ENCODE measurements at places on chromosomes 2 and 18.

DNA sequence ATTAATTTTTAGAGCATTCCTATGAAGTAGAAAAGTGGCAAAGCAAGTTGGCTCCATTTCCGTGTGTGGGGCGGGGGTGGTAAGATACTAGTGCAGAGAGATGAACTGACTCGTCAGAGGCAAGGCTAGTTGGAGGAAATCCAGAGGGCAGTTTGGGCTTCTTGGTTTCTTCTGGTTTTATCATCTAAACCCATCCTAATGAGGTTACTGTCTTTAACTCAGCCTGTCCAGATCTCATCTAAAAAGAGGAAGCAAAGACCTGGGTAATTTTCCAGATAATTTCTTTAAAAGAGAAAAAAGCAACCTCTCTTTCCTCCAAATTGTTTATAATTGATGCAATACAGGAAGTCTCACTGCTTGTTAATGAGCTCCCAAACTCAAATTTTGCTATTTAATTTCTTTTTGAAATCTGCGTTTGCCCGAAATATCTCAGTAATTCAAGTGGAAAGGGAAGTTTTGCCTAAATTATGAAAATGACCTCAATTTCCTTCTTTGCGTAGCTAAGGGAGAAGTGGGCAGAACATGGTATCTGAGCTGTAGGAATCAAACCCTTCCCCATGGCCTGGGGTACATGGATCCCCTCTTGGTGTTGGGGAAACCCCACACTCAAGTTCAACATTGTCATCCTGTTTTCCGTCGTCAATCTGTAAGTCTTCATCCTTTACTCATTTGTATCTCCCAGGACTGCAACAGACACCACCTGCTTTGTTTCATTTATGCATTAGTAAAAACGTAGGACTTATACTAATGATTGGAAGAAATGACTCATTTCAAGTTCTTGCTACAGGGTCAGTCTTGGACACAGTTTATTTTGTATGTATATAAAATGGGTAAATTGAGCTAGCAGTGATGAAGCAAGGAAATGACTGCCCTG, 89.1 kb upstream of the KLF7 start:
- peak; percentile 28 for DNase-seq

DNA sequence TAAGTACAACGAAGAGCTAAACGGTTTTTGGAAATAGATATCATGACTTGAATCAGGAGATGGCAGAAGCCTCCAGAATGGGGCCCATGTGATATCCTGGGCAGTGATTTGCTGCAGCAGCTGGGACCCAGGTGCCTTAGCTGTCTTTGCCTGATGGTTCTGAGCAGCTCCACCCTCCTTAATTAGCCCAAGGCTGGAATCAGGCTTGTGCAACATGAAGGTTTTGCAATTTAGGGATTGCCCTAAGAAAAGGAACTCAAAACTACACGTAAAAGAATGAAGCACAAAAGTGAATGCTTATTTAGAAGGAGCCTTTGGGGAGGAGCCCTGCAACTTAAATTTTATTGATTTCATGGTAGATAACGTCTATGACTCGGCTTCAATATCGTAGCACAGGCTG, 17.3 kb upstream of the CNDP2 start:
- no peak for DNase-seq

DNA sequence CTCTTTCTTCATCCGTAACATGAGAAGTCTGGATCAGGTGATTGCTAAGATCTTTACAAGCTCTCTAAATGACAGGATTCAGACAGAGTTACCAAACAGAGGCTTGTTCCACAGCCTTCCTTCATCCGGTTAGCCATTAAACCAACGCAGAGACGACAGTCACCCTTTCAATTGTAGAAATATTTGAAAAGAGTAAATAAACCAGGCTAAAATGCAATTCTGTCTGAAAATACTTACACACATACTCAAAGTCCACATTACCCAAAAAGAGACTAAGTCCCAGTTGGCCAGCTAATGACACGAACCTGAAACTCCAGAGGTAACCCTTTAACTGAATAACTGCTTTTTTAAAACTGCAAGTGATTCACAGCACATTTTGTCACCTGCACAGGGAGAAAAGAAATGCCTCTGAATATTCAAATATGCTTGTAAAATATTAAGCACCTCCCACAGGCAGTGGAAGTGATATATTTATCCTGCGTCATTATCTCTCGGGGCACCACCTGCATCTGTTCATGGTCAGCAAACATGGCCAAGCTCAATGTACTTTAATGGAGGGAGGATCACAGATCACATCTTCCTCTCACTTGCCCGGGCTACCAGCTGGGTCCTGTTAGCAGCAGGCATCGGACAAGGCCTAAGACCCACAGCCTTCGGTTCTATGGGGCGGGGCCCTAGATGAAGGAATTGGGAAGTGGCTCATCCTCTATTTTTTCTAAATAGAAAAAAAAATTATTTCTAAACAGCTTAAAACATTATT, 38.8 kb upstream of the DNER start:
- no peak for DNase-seq

GRCh38 chr2:103669531-103669930, 907.7 kb downstream of the TMEM182 start:
- peak; percentile 68 for DNase-seq

DNA sequence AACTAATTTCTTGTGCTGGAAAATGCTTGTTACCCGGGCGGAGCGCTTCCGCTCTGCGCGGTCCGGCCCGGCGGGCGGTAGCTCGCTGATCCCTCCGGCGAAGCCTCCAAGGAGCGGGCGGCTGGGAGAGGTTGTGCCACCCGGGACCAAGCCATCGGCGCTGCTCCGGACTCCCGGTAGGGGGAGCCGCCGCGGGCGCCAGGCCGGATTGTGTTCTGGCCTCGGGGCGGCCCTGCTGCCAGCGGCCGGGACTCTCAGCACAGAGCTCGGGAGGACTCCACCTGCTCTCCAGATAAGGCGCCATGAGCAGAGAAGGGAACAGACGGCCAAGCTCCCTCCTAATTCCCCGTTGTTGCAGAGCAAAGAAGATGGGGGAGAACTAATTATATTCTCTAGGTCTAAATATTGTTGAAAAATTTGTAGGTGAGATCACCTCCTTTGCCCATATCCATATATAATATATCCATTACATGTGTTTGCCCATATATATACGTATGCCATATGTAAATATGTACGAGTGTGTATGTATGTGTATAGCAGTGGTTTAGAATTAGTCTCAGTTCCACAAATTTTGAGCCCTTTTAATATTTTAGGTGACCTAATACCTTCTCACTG, 13.8 kb upstream of the SATB2 start:
- DNase-seq = peak; percentile 92

DNA sequence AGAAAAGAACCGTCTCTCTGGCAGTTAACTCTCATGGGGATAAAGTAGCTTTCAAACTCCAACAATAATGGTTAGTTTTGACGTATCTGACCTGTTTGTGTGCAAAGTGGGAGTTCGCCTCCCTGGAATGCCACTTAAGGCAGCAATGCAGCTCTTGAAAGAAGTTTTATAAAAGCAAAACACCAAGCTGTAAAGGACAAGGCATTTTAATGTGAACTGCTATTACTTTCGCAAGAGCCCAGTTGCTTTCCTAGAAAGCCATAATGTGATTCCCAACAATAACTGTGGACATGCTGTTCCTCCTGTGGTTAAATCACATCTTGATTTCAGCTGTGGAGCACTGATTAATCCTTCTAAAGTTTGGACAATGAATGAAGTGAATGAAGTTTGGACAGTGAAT, 303.7 kb downstream of the PTPRM start:
- DNase-seq = peak; percentile 31

DNA sequence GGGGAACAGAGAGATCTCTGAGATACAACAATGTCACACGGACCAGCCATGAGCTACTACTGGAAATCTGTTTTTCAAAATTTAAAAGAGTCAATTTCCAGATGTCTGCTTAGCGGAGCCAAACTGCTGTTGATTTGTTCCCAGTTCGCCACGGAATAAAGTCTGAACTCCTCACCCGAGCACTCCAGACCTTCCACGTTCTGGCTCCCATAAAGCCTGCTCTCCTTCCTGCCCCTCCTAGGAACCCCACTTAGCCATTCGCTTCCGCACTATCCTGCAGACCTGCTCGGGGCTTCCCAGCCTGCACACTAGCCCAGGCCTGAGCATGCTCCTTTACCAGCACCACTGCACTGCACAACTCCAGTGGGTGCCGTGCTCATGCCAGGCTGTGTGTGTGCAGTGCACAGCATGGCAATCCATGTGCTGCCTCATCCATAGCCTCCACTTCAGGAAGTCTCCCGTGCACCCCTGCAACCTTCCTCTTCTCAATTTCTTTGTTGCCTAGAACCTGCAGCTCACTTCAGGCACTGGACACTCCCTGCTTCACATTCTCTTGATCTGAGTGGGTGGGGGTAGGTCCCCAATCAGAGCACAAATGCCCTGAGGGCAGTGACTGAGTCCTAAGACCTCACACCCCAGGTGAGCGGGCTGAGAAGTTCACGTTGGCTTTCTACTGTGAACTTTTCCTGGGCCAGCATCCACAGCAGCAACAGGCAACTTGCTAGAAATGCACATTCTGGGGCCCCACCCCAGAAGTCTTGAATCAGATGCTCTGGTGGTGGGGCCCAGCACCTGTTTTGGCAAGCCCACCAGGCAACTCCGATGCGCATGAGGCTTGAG, 53.7 kb downstream of the ZBTB7C start:
- DNase-seq = no peak

DNA sequence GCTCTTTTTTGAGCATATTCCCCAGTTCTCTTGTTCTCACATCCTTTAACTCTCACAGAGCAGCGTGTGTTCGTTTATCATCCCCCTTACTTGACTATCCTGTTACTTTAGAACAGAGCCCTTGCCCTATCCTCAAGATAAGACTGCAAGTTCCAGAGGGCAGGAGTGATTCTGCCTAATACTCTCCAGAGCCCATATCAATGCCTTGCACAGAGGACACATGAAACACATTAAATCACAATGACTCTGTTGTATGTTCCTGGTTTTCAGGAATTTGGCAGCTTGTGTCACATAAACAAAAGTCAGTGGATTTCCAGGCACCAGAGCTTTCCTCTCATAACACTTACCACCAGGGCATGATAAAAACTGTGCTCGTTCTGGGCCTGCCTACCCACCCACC, 156.7 kb downstream of the RNF144A start:
- peak; percentile 8 for DNase-seq

- peak; percentile 31 for DNase-seq
Measured at GRCh38 chr2:147630585-147630984, 214.2 kb upstream of the ACVR2A start.

- DNase-seq = peak; percentile 53
Measured at GRCh38 chr18:48833701-48834412, 116.9 kb downstream of the SMAD7 start.

GRCh38 chr2:158969715-158970240, 1.3 kb downstream of the TANC1 start:
- peak; percentile 66 for DNase-seq

GRCh38 chr2:12771154-12771553, 54.4 kb downstream of the TRIB2 start:
- no peak for DNase-seq

DNA sequence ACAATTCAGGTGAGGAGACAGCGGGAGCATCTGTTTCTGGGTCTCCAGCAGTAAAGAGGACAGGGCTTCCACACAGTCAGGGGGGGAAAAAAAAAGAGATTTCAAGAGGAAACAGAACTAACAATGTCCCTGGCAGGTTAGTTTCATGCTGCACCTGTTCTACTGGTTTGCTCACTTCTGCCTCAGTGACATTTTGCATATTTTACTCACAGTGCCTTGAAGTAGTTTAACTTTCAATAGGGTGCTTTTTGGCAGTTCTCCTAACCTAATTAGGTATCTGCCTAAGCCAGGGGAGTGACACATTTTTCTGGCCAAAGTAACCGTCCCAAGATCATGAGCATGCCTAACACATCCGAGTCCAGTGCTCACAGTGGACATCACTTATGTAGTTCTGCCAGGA, 109.0 kb upstream of the ALK start:
- no peak for DNase-seq

- DNase-seq = no peak
Measured at GRCh38 chr2:179702912-179703311, 158.5 kb downstream of the ZNF385B start.

DNA sequence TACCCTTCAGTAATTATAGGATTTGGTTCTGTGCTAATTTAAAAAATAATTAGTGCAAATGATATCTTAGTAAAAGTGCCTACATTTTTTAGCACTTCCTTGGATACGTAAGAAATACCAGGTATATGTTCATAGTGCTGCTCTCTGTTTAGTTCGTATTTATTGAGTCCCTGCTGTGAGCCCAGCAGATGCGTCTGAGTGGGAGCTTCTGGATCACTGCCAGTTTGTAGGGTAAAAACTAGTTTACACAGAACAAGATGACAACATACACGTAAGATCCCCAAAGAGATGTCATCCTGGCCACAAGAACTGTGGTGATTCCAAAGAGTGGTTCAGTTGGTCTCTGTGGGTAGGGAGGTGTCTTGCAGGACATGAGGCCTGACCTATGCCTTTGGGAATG, 103.2 kb downstream of the CTIF start:
- no peak for DNase-seq

- peak; percentile 38 for DNase-seq
Measured at GRCh38 chr2:101546376-101547058, 71.6 kb upstream of the RFX8 start.

DNA sequence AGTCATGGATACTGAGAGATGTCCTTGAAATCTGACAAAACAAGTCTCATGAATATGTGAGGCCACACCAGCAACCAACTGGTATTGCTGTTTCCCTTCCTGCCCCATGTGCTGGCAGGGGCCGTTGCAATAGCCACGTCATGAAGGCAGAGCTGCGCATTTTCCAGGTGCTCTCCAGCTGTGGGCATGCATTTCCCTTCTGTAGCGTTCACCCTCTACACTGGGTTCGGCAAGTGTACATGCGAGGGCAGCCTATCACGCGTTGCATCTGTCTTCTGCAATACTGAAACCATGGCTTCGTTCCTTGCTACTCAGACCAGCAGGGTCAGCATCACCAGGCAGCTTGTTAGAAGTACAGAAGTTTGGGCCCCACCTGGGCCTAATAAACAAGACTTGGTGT, 17.4 kb downstream of the ARL4C start:
- no peak for DNase-seq

DNA sequence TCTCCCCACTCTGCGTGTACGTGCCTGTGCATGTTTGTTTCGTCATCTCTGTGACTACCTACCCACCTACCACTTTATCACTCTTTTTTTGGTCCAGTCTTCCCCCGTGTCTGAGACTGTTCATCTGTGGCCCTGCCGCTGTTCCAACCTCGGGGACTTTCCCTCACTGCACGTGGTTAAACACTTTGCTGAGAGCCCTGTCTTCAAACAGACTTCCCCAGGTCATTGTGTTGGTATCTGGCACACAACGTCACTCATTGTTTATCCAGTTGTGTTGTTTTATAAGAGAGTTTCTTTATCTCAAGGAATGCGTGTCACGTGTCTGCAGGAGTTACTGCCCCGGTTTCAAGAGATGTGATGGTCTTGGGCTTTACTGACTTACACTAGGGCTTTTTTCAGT, 262.0 kb upstream of the RASGRP3 start:
- DNase-seq = peak; percentile 56

- no peak for DNase-seq
Measured at GRCh38 chr2:203500297-203500696, 34.8 kb downstream of the RAPH1 start.

- no peak for DNase-seq
Measured at GRCh38 chr2:85694052-85695025, at the start of gene GNLY. GNLY (plus strand) TSS chr2:85694358; CDS start chr2:85694419, 61 bp downstream.
